Retinal pigment epithelial cell (primary cell): ENCODE measurements at places on chromosomes 11 and 22.

GRCh38 chr22:48051796-48052620 lies 1289.6 kb downstream of the TBC1D22A start:
- DNase-seq: no peak

- DNase-seq: no peak
These were observed 54.1 kb upstream of the HTATIP2 start for GRCh38 chr11:20309231-20310025.

GRCh38 chr22:49807780-49808708 lies 19.6 kb downstream of the BRD1 start:
- no peak for DNase-seq

- no peak for DNase-seq
These were observed 55.5 kb upstream of the USP47 start for GRCh38 chr11:11786234-11786633.

- DNase-seq: no peak
These were observed 711 bp downstream of the FDX1 start for GRCh38 chr11:110430267-110431050.
